ENCODE measurements at places on chromosomes 6 and 20.

DNA sequence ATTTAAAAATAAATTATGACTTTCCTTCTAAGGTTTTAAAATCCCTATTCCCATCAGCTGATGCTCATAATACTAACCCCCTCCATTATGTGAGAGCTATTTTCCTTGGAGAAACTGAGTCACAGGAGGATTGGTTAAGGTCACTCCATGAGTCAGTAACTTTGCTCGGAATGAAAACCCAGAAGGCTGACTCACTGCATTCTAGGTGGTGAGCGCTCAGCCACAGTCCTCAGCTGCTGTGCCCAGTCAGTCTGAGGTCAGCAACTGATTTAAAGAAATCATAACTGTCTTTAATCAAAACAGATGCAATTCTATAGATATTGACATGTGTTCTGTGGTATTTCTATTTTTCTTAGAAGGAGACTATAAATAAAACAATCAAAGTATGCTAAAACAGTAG is 359.2 kb downstream of the GJA1 start:
- peak; percentile 74 for DNase-seq

GRCh38 chr20:33549229-33549999 is 59.5 kb downstream of the CBFA2T2 start:
- no peak for DNase-seq

GRCh38 chr20:52757411-52757810 is 214.7 kb upstream of the TSHZ2 start:
- no peak for DNase-seq

- DNase-seq = no peak
Observed at GRCh38 chr20:35087355-35087754, 5.3 kb downstream of the TRPC4AP start.

DNA sequence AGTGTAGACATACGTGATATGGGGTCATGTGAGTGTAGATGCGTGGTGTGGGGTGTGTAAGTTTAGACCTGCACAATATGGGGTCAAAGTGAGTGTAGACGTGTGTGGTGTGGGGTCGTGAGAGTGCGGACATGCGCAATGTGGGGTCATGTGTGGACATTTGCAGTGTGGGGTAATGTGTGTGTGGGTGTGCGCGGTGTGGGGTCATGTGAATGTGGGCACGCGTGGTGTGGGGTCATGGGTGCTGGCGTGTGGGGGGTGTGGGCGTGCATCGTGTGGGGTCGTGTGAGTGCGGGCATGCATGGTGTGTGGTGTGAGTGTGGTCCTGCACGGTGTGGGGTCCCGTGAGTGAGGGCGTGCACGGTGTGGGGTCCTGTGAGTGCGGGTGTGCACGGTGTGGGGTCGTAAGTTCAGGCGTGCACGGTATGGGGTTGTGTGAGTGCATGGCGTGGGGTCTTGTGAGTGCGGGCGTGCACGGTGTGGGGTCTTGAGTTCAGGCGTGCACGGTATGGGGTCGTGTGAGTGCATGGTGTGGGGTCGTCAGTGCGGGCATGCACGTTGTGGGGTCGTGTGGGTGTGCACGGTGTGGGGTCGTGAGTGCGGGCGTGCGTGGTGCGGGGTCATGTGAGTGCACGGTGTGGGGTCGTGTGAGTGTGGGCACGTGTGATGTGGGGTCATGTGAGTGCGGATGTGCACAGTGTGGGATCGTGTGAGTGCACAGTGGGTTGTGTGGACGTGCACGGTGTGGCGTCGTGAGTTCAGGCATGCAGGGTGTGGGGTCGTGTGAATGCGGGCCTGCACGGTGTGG is 14.3 kb downstream of the PCMTD2 start:
- no peak for DNase-seq

- no peak for DNase-seq
Observed at GRCh38 chr20:51135926-51136715, 113.2 kb upstream of the KCNG1 start.

- DNase-seq = peak; percentile 63
Observed at GRCh38 chr6:157981395-157982101, at the start of gene SYNJ2. Gene SYNJ2, plus strand, starts transcription at chr6:157981863. Its CDS starts 99 bp downstream, at chr6:157981962.
